ENCODE measurements at places on chromosomes 7 and 10.

DNA sequence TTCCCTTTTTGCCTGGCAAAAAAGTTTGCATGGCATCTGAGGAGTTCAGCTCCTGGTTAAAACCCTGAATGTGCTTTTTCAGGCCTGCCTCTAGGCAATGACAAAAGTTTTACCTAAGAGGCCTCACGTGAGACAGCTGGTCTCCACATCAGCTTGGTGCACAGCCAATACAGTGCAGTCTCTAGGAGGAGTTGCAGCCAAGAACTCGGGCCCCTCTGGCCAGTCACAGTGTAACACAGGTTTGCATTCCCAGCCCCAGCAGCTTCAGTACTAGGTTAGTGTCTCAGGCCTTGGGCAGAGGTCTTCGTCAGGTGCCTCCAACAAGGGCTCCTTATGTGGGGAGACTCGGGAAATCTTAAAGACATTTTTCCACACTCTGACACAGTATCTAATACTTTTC lies 771.7 kb downstream of the SORCS1 start:
- DNase-seq: no peak

DNA sequence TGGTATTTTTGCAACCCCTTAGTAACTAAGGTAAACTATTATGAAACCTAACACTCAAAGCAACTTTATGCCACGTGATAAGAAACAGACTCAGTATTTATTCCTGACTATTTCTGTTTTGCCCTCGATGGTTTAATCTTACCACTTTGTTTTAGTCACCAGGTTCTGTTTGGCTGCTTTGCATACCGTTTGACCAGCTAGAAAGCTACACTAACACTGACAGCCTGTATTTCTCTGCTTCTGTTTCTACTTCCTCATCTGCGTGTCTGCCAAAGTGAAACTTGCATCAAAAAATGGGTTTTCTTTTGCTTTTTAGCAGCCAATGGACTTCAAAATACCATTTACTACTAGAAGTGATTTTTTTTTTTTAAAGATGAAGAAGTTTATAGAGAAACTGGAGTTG lies 802.5 kb downstream of the GRM8 start:
- no peak for DNase-seq

- no peak for DNase-seq
Measured at GRCh38 chr10:73759512-73760115, 15.4 kb downstream of the SEC24C start.

GRCh38 chr7:150824379-150825177 lies 24.0 kb downstream of the TMEM176A start:
- peak; percentile 71 for DNase-seq

DNA sequence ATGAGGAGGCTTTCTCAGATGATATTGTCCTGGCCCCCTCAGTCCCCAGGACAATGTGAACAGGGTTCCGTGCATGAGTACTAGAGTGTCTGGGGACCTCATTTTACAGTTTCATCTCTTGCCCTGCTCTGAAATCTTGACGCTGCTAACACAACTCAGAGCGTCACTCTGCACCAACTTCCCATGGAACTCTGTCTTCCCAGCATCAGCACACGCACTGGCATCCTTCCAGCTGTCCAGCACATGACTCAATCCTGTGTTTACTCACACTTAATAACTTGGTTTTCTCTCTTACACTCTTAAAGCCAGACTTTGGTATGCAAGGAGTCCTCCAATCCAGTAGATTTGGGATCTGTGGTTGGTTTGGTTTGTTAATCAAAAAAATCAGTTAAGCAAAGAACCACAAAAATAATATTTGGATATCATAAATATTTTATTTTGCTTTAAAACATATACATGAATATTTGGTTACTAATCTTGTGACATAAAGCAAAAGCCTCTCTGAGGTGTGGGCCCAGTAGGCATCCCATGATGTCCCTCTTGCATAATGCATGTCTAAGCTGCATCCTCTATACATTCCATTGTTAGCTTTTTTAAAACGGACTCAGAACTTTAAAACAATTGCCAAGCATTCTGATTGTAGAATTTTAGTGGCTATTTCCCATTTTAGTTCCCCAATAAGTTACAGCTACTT lies 131.0 kb downstream of the CXCL12 start:
- peak; percentile 51 for DNase-seq
